ENCODE measurements at places on chromosomes 7 and 10.

DNA sequence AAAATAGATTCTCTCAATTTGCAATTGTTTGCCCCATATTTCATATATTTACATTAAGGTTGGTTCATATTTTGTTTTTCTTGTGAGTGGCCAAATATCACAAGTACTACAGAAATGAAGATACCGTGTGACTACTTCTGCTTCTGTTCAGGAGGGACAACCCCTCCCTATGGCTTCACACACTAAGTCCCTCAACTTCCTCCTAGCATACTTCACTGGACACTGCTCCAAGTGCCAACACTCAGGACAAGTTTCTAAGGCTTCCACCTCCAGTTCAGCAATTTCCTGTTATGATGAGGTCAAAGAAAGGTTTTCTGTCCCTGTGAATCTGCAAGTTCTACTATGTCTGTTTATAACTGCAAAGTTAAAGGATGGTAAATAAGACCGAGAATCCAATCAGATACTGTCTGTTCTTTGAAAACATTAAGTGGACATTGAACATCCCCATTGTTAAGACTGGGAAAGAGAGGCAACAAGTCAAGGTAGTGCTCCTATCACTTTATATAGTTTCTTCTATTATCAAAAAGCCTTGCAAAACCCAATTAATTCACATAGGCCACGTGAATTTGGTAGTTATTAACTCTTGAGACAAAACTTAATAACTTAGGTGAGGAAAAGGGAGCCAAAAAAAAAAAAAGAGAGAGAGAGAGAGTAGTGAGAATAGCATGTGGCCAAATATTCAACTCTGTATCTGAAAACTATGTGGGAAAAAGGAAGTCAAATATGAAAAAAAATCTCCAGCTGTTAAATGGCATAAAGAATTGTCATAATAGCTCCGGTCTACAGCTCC is 81.3 kb upstream of the DKK1 start:
- DNase-seq, result no peak

DNA sequence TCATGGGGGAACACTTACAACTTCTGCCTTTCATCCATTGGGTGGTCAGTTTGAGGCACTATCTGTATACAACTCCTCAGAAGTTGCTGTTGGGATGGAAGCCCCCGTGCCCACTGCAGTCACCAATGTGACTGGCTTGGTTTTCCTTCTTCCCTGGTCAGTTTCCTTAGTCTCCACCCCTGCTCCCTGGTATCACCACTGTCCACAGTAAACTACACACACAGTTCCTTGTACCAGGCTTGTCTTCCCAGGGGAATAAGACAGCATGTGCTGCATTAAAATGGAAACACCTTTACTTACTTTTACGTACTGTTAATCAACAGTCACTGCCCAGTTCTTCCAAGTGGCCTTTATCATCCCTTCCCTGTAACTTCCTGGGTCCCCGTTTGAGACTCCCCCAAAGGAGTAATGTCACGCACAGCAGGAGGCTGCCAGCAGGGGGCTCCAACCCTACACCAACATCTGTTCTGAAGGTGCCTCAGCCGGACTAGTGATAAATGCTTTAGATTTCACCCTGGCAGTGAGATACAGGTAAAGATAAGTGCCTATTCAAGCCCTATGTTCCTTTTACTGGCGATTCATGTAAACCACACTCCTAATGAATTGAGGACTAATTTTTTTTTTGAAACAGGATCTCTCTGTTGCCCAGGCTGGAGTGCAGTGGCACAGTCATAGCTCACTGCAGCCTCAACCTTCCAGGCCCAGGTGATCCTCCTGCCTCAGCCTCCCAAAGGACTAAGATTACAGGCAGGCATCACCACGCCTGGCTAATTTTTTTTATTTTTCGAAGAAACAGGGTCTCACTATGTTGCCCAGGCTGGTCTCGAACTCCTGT is 45.3 kb upstream of the PIK3AP1 start:
- DNase-seq, result peak; percentile 12

GRCh38 chr7:116783666-116784318 is 78.6 kb upstream of the CAPZA2 start:
- DNase-seq, result no peak

DNA sequence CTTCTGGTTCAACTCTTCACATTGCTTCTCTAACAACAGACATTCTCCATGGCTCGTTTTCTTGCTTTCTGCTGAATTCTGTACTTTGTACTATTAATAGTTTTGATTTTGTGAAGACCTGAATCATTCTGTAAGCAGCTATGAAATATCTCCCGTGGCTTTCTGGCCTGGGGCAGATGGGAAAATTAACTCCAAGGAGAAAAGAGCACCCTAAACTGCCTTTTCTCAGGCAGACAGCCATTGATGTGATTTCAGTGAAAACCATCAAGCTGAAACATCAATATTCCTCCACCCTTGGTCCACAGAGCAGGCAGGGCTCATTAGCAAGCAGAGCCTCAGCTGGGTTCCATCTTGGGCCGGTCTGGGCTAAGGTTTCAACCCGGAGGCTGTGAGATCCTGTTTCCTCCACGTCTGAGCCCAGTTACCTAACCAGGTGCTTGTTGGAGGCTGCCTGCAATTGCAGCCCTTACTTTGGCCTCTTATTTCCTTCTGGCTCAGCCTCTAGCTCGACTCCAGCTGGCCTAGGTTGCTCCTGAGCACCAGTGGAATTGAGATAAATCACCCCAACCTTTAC is 21.1 kb upstream of the EZH2 start:
- no peak for DNase-seq

GRCh38 chr7:158662610-158663427 is 41.8 kb downstream of the NCAPG2 start:
- DNase-seq, result no peak

DNA sequence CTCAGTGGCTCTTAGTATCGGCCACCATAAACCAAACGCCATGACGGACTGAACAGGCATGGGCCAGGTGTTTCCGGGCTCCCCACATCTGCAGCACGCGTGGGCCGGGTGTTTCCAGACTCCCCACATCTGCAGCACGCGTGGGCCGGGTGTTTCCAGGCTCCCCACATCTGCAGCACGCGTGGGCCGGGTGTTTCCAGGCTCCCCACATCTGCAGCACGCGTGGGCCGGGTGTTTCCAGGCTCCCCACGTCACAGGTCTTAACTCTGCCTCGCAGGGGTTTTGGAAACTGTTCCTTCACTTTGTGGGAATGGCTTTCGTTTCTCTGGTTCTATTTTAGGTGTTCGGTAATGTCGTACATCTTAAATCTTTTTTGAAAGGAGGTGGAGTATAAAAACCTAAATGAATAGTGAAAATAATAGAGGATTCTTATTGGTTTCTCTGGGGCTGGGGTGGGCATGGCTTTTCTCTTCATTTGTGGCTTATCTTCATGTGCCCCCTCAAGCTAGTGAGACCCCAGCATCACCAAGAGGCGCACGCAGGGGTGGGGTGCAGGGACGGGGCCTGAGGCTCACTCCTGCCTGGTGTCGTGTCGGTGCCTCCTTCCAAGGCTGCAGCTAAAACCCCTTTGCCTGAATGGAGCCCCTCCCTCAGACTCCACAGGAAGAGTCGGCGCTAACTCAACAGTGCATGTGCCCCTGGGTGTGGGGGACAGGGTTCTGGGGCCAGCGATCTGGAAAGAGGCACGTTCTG is 126.3 kb downstream of the WDR37 start:
- no peak for DNase-seq

GRCh38 chr10:96632974-96633710 is 46.3 kb upstream of the TM9SF3 start:
- no peak for DNase-seq

DNA sequence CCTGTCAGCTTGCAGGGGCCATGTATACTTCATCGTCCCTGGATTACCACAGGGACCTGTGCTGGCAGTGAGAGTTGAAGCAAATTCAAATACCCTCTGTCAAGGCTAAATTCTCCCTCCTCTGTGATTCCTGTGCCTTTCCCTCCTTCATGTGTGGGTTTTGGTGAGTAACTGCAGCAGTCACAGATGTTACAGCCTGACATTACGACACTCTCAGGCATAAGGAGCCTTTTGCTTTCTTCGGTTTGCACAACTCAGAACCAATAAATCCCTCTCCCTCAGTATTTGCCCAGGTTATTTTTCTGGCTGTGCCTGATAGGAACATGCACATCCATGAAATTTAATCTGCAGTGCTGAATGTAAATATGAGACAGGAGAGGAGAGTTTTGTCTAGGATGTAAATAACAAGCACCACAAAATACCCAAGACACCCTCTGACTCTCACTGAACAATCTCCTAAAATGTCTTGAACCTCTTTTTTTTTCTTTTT is 997.2 kb upstream of the GHITM start:
- no peak for DNase-seq

DNA sequence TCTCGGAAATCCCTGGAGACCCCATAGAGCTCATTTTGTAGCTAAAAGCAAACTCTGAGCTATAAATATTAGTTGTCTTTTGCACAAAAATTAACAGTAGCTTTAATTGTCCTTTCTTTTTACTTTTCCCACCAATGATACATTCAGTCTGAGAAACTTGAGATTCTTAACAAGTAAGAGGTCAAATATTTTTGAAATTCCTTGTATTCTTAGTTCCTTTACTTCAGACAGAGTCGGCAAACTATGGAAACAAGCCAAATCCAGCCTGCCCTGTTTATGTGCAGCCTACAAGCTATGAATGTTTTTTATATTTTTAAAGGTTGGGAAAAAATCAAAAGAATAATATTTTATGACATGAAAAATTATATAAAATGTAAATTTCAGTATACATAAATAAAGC is 146.6 kb downstream of the CTNNA3 start:
- no peak for DNase-seq

GRCh38 chr7:54811846-54812254 is 52.8 kb upstream of the SEC61G start:
- no peak for DNase-seq
